ENCODE measurements at places on chromosomes 6 and 20. TPM values are rescaled to one million over a fixed set of nuclear protein-coding genes. Genes with fewer than 3 reads are reported as not detected.

GRCh38 chr20:58660855-58661597 lies 9.9 kb downstream of the STX16 start:
- no peak for DNase-seq

The PRICKLE4 gene
- total RNA-seq = not detected

The KIAA0408 gene
- total RNA-seq = 1.4 TPM

The CLPSL2 gene
- total RNA-seq = not detected

DNA sequence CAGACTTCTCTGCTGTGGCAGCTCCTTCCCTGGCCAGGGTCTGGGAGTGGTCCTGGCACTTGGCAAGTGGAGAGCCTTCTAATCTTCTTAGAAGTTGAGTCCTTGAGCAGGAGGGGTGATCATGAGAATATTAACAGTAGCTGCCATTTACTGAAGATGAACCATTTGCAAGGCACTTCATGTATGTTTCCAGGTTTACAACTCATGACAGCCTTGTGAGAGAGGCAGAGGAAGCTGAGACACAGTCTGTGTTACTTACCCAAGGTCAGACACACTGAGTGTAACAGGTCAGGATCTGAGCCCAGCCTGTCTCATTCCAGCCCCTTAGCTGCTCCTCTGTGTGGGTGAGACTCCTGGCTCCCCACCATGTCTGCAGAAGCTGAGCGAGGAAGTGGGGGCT lies 45.5 kb upstream of the SRF start:
- DNase-seq = no peak

GRCh38 chr6:43812850-43813578 lies 43.0 kb downstream of the VEGFA start:
- DNase-seq = peak; percentile 63

The MYL9 gene
- not detected for total RNA-seq

GRCh38 chr6:31737315-31737990 lies 1.1 kb upstream of the CLIC1 start:
- no peak for DNase-seq

DNA sequence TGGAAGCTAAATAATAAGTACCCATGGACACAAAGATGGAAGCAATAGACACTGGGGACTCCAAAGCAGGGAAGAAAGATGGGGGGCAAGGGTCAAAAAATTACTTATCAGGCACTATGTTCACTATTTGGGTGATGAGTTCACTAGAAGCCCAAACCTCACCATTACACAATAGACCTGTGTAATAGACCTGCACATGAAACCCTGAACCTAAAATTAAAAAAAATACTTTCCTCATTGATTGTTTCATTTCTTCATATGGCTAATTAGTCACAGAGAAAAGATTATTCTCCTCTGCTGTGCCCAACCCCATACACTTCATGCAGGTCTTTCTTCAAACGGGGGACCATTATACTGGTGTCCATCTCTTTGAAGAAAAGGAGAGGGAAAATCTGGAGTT lies 213.0 kb upstream of the DTNBP1 start:
- DNase-seq = no peak
